ENCODE measurements at places on chromosomes 11 and 22.
A peak's percentile ranks its signal among the peaks of the same experiment; 100 is the strongest.

DNA sequence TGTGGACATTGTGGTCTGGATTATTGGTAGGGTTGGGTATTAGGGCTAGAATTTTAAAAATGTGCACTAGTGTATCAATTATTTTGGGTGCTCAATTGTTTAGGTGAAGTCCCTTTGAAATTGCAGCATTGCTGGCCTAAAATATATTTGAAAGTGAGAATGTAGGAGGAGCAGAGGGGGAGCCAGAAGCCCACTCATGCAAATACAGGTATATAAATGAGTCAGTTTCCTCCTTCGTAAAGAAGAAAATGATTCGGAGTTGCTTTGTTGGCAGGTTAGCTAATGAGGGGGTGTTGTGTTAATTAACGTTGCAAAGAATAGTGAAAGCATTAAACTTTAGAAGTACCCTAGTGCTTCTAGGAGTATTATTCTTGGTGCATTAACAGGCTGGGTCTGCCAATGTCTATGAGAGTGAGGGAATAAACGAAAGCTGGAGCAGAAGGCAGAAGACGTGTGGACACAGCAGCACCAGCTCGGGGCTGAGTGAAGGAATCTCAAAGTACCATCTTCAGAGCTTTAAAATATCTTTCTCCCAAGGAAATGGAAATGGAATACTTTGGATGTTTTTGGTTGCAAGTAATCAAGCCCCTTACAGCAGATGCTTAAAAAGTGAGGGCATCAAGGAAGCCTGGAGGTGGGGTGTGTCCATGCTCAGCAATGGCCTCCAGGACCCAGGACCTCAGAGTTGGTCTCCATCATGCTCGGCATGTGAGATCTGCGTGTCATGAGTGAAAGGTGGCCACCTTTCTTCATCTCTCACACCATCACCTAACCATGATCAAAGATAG lies 522.9 kb downstream of the NTM start:
- no peak for ATAC-seq

- no peak for ATAC-seq
Observed at GRCh38 chr11:2801711-2802388, 83.7 kb downstream of the CDKN1C start.

DNA sequence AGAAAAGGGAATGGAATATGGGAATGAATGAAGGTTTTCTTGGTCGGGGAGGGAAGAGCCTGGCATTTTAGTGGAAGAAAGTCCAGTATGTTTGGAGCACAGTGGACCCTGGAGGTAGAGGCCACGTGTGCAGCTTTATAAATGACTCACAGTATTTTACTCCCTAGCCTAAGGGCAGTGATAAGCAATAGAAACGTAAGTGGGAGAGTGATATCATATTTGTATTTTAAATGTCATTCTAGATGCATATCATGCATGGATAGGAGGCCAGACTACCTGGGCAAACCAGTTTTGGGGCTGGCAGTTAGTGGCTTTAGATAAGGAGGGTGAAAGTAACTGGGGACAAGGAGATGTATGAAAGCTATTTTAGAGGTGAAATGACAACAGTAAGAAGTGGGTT lies 174.1 kb downstream of the ARHGAP42 start:
- peak; percentile 66 for ATAC-seq

GRCh38 chr11:69919659-69920344 lies 100.6 kb upstream of the FGF3 start:
- ATAC-seq: no peak

DNA sequence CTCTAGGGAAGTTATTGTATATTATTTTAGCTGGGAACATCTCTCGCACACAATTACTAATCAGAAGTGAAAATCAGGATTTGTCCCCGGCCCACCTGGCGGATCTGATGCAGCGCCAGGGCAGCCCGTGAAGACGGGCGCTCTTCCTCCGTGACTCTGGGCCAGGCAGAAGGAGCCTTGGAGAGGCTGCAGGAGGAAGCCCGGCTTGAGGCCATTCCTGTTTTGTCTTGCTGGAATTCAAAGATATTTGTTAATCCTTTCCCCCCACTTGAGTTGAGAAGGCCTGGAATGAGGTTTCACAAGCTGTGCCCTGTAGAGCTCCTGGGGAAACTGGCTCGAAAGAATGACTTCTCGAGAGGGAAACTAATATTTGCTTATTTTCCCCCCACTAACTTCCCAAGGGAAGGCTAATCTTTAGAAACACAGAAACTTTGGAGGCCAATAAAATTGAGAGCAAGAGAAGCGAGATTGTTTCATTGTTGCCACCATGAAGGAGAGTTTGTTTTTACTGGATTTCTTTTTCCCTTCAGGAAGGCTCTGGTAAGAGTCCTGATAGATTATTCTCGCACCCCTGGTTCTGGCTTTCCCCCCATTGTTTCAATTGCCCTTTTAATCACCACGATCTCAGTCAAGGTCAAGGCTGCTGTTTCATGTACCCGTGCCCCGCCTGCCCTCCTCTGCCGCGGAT lies 92.8 kb upstream of the SEPTIN5 start:
- no peak for ATAC-seq

DNA sequence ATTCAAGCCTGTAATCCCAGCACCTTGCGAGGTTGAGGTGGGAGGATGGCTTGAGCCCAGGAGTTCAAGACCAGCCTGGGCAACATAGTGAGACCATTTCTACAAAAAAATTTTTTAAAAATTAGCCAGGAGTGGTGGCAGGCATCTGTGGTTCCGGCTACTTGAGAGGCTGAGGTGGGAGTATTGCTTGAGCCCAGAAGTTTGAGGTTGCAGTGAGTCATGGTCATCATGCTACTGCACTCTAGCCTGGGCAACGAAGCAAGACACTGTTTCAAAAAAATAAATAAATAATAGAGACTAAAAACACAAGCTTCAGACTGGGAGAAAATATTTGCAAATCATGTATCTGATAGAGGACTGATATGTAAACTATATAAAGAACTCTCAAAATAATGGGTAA lies 33.2 kb downstream of the BTBD10 start:
- no peak for ATAC-seq

Data from motor neuron (in vitro differentiated cells).